Activated CD8-positive, alpha-beta memory T cell treated with anti-CD3 and anti-CD28 coated beads for 1 hour (primary cell): ENCODE measurements at places on chromosomes 16 and 17.
A peak's percentile ranks its signal among the peaks of the same experiment; 100 is the strongest.

DNA sequence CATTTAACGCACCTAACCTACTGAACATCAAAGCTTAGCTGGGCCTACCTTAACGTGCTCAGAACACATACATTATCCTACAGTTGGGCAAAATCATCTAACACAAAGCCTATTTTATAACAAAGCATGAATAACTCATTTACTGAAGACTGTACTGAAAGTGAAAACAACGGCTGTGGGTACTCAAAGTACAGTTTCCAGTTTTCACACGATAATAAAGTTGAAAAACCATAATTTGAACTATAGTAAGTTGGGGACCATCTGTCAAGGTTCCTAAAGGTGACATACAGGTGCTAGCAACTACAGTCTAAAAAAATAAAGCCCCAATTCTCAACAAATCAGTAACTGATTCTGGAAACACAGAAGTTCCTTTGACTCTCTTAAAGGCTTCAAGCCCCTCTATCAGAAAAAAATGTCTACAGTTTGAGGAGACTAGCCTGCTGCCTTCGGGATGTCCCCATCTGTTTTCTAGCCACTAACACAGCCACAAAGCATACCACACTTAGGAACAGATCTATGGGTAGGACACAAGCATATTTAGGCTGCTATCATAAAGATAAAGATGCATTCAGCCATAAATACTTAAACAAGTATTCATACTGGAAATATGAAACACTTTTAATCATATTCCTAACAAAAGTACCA is 71.3 kb downstream of the KANSL1 start:
- DNase-seq, result no peak

DNA sequence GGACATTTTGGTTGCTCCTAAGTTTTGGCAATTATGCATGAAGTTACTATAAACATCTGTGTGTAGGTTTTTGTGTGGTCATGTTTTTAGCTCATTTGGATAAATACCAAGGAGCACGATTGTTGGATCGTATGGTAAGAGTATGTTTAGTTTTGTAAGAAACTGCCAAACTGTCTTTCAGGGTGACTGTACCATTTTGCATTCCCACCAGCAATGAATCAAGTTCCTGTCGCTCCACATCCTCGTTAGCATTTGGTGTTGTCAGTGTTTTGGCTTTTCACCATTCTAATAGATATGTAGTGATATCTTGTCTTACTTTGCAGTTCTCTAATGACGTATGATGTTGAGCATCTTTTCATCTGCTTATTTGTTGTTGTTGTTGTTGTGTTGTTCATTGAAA is 20.2 kb downstream of the TENT4B start:
- no peak for DNase-seq

DNA sequence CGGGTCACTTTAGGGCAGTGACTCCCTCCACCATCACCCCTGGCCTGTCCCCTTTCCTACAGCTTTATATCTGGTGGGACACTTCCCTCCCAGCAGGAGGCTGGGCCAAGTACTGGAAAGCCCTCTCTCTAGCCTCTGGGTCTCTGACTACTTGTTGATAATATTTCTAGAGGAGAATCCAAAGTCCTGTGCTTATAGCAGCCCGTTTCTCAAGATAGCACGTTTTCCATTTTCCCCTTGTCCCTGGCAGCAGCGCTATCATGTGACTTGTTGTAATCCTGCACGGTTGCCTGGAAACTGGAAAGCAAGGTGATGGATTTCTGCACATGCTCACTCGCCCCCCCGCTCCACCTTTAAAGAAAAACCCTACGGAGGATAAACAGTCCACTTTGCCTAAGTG is 3.3 kb upstream of the AXIN2 start:
- DNase-seq, result no peak

DNA sequence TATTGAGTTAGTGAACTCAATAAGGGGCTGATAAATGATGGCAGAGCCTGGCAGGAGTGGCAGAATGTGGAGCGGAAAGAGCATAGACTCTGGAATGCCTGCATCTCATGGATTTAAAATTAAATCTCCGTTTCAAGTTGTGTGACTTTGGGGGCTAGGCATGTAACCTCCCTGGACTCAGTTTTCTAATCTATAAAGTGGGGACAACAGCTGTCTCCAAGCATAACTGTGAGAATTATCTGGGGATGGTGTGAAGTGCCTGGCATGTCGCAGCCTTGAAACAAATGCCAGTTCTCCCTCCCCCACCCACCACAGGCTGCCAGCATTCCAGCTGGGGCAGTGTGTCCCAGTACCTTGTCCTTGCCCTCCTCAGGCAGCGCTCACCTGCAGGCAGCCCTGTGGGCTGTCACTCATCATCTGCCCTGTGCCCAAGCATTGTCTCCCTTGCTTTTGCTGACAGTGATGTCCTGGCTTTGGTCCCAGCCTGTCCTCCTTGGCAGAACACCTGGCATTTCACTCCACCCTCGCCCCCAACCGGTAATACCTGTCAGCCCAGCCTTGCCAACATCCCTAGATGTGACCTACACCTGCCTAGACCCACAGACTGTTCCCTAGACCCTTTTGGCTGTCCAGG is 129.6 kb downstream of the MRM1 start:
- no peak for DNase-seq

DNA sequence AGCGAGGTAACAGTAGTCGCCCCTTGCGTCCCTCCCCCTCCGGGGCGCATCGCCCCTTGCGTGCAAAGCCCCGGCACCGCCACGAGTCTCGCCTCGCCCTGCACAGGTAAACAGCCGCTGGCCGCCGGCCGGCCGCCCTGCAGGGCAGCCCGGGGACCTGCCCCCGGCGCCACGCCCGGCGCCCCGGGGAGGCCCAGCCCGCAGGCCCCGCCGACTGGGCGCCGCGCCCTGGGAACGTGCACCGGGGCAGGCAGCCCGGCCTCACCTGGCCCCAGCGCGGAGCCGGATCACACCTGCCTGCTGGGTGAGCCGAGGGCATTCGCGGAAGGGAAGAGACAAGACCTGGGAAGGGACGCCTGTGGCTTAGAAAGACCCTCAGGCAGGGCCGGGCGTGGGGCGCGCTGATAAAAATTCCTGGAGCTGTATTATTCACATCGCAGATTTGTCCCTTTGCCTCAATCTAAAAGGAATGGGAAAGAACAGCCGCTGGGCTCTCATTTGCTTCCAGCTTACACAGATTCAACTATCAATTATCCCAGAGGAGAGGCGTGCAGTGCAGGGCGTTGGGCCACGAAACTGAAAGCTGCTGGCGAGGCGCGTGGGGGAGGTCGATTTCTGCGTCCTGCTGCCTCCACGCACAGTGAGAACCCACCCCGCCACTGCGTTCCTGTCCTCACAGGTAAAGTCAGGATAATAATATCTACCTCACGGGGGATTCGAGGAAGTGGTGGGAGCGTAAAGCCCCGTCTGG is 451.9 kb downstream of the SLC39A11 start:
- no peak for DNase-seq

DNA sequence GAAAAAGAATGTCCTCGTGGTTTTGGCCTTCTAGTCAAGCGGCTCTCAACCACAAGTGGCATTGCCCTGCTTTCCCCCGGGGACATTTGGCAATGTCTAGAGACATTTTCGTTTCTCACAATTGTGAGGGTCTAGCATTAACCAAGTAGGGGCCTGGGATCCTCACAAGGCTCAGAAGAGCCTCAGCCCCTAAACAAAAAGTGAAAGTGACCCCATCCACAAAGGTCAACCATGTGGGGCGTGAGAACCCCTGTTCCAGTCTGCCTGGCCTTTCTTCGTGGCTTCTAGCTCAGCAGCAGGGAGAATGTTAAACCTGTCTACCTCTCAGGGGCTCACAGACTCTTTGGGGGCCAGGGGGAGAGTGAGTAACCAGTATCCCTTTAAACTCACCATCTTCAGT is 4.8 kb upstream of the RPL38 start:
- no peak for DNase-seq

DNA sequence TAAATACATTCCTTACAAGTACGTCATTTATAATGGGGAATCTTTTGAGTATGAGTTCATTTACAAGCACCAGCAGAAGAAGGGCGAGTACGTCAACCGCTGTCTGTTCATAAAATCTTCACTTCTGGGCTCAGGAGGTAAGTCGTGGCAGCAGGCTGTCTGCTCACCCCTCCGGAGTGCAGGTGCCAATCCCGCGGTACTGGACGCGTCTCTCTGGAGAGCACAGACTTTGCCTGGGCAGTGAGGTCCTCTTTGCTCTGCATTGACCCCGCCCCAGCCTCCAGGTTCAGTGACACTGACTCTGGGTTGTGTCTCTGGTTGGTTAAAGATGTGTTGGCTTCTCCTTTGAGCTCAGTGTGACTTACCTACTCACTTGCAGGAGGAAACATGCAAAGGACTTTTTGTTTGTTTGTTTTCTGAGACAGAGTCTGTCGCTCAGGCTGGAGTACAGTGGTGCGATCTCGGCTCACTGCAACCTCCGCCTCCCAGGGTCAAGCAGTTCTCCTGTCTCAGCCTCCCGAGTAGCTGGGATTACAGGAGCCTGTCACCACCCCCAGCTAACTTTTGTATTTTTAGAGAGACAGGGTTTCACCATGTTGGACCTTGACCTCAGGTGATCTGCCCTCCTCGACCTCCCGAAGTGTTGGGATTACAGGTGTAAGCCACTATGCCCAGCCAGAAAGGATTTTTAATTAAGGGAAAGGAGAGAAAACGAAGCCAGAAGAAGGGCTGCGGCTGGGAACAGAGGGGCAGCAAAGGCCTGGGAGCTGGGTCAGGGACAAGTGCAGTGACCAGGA is 31.2 kb downstream of the RNF213 start:
- DNase-seq, result no peak

GRCh38 chr16:3193221-3194212 is 5.5 kb downstream of the OR1F1 start:
- no peak for DNase-seq

- peak; percentile 61 for DNase-seq
Observed at GRCh38 chr17:8997994-8998628, 23.2 kb upstream of the NTN1 start.

- no peak for DNase-seq
Observed at GRCh38 chr17:28487881-28488532, 14.6 kb downstream of the SLC13A2 start.

- no peak for DNase-seq
Observed at GRCh38 chr16:22235839-22236745, 30.0 kb downstream of the EEF2K start.

GRCh38 chr16:28172336-28172735 is 39.4 kb downstream of the XPO6 start:
- DNase-seq, result no peak

DNA sequence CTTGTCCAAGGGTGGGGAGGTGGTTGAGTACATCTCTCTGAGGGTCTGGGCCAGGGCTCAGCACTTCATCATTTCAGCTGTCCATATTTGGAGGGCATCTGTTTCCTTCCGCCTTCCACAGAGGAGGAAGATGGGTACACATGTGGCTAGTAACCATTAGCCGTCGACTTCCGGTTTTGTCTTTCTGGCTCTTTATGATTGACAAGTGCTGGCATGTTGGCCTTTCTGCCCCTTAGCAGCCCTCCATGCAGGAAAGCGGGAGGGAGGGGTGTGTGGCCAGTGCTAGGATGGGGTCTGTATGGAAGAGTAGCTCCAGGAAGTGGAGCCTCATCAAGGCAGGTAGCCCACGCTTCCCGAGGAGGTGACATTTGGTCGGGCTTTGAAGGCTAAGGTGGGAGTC is 69.6 kb downstream of the RAI1 start:
- DNase-seq, result no peak

- DNase-seq, result no peak
Observed at GRCh38 chr17:35537601-35538141, at the start of gene SLFN12L. Gene SLFN12L, minus strand, starts transcription at chr17:35537678. Its CDS starts 15,314 bp downstream, at chr17:35522364.

DNA sequence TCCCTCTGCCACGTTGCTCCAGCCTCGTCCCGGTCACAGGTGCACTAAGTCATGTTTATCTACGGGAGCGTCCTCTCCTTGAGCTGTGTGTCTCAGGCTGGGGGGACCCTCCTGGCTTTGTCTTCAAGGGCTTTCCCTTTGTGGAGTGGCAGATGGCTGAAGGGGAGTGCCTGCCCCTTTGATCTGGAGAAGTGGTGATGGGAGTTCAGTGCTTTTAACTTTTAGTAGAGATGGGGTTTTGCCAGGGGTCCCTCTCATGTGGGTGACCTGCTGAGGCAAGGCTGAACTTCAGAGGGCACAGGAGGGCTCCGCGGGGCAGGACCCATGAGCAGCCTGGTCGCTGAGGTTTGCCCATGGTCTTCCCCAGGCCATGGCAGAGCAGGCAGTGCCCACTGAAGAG is 73.1 kb upstream of the CDC42EP4 start:
- no peak for DNase-seq

DNA sequence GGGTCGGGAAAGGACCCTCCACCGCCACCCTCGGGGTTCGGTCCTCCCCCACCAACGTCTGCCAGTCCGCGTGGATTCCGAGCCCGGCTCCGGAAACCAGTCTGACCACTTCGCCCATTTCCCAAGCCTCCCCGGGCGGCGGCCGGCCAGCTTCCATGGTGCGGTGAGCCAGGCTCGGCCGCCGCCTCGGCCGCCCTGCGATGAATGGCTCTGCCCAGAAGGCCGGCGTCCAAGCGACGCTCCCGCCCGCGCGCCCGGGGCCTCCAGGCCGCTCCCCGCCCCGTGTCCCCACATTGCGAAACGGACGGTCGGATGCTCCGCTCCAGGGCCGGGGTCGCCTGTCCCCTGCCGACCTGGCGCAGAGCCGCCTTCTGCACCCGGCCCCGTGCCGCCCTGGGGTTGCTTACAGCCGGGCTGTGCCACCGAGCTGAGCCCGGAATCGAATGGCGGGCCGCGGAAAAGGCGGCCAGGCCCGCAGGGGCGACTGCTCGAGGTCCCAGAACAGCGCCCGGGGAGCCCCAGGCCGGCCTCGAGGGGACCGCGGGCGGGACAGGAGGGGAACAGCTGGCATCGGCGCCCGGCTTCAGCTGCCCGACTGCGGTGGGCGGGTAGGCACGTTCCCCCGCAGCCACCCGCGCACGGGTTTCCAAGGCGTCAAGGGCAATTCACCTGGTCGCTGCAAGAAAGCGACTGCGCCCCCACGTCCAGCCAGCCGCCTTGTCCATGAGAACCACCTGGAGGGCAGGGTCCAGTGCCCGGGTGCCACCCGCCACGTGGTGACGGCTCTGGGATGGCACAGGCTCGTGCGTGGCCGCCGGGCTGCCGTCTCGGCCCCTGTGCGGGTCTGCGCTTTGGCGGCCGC is 18.3 kb upstream of the CBX8 start:
- no peak for DNase-seq

DNA sequence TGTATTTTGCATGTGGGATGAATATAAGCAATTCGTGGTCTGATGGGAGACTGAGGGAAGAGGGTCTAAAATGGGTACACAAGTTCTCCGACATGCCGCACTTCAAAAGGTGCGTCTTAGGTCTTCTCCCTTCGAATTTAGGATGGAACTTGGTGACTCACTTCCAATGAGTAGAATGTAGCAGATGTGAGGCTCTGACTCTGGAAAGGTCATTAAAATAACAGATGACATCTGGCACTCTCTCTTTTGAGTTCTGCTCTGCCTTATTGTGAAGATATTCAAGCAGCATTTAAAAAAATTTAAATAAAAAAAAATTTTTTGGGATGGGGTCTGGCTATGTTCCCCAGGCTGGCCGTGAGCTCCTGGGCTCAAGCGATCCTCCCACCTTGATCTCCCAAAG is 92.7 kb downstream of the TMEM100 start:
- no peak for DNase-seq

- DNase-seq, result no peak
Observed at GRCh38 chr17:65813306-65813705, 251.9 kb upstream of the AXIN2 start.

GRCh38 chr16:88194397-88195268 is 188.1 kb upstream of the ZNF469 start:
- no peak for DNase-seq

GRCh38 chr16:64406770-64407181 is 715.1 kb downstream of the CDH11 start:
- DNase-seq, result no peak

GRCh38 chr17:50913120-50913519 is 47.0 kb upstream of the TOB1 start:
- DNase-seq, result no peak

- peak; percentile 73 for DNase-seq
Observed at GRCh38 chr17:81094509-81095382, 59.8 kb downstream of the BAIAP2 start.

GRCh38 chr17:61635913-61636432 is 45.0 kb upstream of the NACA2 start:
- DNase-seq, result no peak
